ENCODE measurements at places on chromosomes 11 and 22.
A peak's percentile ranks its signal among the peaks of the same experiment; 100 is the strongest.

DNA sequence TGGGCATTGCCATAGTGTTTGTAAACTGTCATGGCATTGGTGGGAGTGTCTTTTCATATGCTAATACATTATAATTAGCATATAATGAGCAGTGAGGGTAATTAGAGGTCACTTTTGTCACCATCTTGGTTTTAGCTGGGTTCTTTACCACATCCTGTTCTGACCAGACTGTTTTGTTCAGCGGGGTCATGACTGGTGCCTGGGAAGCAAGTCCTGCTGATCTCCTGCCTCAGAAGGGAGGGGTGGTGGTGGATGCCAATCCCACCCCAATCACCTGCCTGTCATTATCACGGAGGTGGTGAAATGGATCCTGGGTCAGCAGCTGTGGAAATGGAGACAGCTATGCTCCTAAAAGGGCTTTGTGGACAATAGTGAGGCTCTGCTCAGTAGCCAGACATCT, 31.2 kb downstream of the IL18 start:
- no peak for DNase-seq

- DNase-seq, result no peak
These were observed 14.4 kb upstream of the FXYD2 start for GRCh38 chr11:117838901-117839300.

DNA sequence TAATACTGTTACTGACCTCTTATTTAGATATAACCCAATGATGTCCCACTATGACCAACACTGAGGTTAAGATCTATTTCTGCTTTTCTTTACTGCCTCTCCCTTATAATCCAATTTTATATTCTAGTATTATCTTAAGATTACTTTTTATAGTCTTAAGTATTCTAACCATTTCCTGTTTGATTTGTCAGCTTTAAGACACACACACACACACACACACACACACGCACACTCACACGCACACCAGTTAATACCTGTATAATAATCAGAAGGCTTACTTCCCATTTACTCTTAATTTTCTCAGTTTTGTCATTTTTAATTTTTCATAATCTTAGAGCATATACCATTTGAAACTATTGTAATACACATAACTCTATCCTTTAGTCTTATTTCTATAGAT, 226.0 kb upstream of the C11orf87 start:
- DNase-seq, result no peak

- no peak for DNase-seq
These were observed 287.0 kb downstream of the DYNC2H1 start for GRCh38 chr11:103396237-103396636.

- DNase-seq, result no peak
These were observed 3.1 kb upstream of the PTS start for GRCh38 chr11:112223121-112223520.

DNA sequence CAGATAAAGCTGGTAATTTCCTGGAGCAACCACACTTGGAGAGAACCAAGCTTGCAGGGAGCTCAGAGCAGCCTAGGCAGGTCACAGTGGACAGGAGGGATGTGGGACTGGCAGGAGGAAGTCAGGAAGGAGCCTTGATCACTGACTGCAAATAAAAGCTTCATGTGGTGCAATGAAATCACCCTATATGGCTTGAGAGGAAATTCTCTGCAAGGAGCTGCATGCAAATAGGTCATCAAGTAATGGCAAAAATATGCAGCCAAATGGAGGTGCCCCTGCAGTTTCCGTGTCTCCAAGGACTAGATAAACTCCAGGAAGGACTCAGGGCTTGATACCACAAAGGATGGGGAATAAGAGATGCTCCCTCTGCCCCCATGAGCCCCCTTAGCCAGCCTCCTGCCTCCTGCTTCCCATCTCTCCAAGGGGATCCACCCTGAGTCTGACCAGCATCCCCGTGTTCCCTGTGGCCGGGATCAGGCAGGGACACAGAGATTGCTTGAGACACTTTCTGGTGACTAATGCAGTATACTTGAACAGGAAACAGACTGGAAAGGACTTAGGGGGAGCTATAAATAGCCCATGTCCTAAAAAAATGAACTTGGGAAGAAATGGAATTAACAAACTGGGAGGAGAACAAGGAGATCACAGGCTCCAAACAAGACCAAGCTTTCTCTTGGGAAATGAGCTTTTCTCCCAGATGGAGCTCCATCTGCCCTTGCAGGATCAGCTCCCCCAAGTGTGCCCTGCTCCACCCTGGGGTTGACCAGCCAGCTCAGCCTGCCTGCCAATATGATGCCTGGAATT, 23.9 kb upstream of the MICAL2 start:
- no peak for DNase-seq

- no peak for DNase-seq
These were observed at the start of gene SOX6 for GRCh38 chr11:16356057-16356760. TSS of gene SOX6 (minus strand) at chr11:16356546. CDS start at chr11:16341248, 15,298 bp downstream.

DNA sequence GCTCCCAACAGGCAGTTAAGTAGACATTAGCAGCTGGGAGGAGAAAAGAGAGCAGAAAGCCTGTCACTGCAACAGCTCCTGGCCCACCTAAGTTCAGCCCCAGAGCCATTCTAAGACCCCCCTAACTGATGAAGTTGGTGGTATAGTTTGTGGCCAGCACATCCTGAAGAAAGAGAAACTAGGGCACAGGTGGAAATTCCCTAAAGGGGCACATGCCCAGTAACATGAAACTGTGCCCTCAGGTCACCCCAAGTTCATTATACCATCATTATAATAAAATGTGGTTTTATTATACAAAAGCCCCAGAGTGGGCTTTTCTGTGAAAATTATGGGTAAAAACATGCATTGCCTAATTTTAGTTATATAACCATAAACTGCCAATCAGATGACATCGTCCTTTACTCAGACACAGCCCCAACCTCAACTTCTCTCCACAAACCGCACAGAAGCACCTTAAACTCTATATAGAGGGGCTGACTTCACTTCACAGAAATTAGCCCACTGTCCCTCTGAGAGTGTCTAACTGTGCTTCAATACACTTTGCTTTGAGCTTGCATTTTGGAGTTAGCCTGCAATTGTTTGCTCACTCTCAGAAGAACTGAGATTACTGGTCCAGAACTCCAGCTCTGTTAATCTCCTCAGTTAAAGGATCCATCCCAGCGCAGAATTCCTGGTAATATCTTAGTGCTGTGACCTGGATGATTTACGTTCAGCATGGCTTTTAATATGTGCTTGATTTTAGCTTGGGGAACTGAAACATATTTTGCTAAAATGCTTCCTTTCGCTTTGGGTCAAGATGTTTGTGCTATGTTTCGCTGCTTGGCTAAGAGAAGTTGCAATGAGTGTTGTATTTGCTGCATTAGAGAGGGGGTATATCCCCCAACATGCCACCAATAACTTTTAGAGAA, 1.8 kb upstream of the APOL3 start:
- peak; percentile 59 for DNase-seq

- DNase-seq, result no peak
These were observed 13.7 kb downstream of the SULT4A1 start for GRCh38 chr22:43848366-43849171.

DNA sequence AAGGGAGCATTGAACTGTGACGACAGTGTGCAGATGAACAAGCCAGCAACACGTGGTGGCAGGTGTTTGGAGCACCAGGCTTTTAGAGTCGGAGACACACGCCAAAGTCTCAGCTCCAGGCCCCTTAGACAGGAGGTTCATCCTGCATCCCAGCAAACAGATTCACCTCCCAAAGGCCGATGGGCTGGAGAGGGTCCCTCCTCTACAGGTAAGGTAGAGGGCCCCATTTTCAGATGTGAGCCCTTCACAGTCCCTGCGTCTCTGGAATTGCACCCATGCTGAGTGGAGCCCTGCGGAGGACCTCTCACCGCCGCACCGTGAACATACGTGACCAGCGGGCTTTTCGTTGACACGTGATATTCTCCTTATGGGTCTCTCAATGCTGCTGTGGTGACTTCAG, 109.0 kb upstream of the B3GAT1 start:
- no peak for DNase-seq

DNA sequence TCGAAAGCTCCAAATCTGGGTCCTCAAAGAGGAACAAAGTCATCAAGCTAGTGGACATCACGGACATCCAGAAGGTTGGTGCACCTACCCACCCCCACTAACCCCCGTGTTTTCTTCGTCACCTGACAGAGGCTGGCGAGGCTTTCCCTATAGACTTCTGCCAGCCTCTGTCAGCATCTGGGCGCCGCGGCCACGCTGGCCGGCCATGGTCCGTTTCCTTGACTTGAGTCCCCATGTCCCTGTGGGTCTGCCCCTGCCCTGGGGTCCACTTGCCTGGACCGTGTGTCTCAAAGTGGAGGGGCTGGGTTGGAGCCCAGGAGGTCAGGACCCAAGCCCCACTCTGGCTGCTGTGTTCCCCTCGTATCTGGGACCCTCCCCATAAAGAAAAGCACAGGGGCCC, 55.3 kb downstream of the GRAMD4 start:
- no peak for DNase-seq

GRCh38 chr22:41485033-41485432, 16.1 kb downstream of the ACO2 start:
- no peak for DNase-seq

GRCh38 chr11:655036-655726, 18.1 kb downstream of the DRD4 start:
- no peak for DNase-seq

All from naive thymus-derived CD4-positive, alpha-beta T cell (primary cell).